A549 treated with CORT108297 at 1 μM for 4 hours (cell line): ENCODE measurements at places on chromosomes 12 and 14. TPM values are rescaled to one million over a fixed set of nuclear protein-coding genes. Genes with fewer than 3 reads are reported as not detected.

The CCDC60 gene
- not detected in 5 replicates for total RNA-seq

The KCNC2 gene
- total RNA-seq = not detected in 5 replicates

The MANSC4 gene
- not detected in 5 replicates for total RNA-seq

The SVOP gene
- 0.01 TPM in 1 of 5 replicates, not detected in the others for total RNA-seq

The SLCO1B1 gene
- total RNA-seq = 0.35 to 0.46 TPM (median 0.42 TPM) in 5 replicates

The SERPINA9 gene
- total RNA-seq = 0.08 TPM in 1 of 5 replicates, not detected in the others

The KITLG gene
- 10.4 to 15.3 TPM (median 11.9 TPM) in 5 replicates for total RNA-seq

The LRRC43 gene
- total RNA-seq = 0.07 to 0.37 TPM (median 0.21 TPM) in 5 replicates

The ENDOU gene
- total RNA-seq = not detected in 5 replicates

The INHBC gene
- total RNA-seq = 0.05 to 0.08 TPM in 2 of 5 replicates, not detected in the others

The RNF41 gene
- total RNA-seq = 19.2 to 26.8 TPM (median 25.5 TPM) in 5 replicates

The TAS2R42 gene
- total RNA-seq = not detected in 5 replicates

The FAM234B gene
- total RNA-seq = 3.3 to 4.3 TPM (median 4.2 TPM) in 5 replicates

The SYNDIG1L gene
- total RNA-seq = 0.05 TPM in 1 of 5 replicates, not detected in the others

The KRT74 gene
- total RNA-seq = not detected in 5 replicates

The PROX2 gene
- total RNA-seq = not detected in 5 replicates

The BCL11B gene
- 0.18 to 0.24 TPM (median 0.21 TPM) in 5 replicates for total RNA-seq

The DHH gene
- total RNA-seq = 0.06 TPM in 2 of 5 replicates, not detected in the others
